ENCODE measurements at places on chromosomes 5 and 9. TPM values are rescaled to one million over a fixed set of nuclear protein-coding genes. Genes with fewer than 3 reads are reported as not detected.

TSSK1B gene
- total RNA-seq: not detected

ENHO gene
- not detected for total RNA-seq

GRCh38 chr9:16485160-16485559 lies 385.3 kb downstream of the BNC2 start:
- no peaks in the 10 kb centered on the region for H3K4me1 ChIP-seq
- H3K27me3 ChIP-seq: no peaks in the 10 kb centered on the region
- no peak overlapping the region for H3K4me3 ChIP-seq
- no peaks in the 10 kb centered on the region for H3K36me3 ChIP-seq

FOXB2 gene
- total RNA-seq: not detected

DNA sequence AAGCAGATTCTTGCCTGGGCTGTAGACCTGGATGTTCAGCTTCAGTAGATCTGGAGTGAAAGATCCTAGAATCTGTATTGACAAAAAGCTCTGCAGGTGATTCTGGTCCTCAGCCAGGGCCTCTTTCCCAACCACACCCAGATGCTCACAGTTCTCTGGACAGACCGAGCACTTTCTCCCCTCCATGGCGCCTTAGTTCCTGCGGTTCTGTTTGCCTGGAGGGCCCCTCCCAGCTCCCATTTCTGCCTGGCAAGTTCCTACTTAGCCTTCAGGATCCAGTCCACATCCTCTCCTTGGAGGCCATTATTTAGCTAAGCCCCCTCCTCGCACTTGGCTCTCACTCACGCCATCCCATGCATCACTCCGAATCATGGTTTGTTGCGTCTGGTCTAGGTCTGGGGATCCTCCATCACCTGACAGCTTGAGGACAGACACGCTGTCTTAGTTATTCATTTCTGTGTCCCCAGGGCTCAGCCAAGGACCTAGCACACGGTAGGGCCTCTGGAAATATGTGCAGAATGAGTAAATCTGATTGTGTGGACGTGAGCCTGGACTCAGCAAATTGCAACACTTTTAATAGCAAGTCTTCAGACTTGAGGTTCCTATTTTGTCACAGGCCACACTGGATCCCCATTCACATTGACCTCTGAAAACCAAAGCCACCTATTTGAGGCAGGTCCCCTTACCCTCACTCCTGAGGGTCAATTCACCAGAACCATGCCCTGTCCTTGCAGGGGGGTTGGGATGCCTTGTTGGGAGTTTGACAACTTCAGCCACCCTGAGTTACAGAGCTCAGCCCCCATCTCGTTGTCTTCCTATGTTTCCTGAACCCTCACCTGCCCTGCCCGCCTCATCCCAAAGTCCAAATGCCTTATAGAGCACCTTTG lies 50.7 kb downstream of the COL15A1 start:
- no peak overlapping the region for H3K4me3 ChIP-seq
- no peak overlapping the region for H3K27ac ChIP-seq
- H3K36me3 ChIP-seq: no peaks in the 10 kb centered on the region
- H3K4me1 ChIP-seq: peaks cover 25% of the 10 kb centered on the region

DNA sequence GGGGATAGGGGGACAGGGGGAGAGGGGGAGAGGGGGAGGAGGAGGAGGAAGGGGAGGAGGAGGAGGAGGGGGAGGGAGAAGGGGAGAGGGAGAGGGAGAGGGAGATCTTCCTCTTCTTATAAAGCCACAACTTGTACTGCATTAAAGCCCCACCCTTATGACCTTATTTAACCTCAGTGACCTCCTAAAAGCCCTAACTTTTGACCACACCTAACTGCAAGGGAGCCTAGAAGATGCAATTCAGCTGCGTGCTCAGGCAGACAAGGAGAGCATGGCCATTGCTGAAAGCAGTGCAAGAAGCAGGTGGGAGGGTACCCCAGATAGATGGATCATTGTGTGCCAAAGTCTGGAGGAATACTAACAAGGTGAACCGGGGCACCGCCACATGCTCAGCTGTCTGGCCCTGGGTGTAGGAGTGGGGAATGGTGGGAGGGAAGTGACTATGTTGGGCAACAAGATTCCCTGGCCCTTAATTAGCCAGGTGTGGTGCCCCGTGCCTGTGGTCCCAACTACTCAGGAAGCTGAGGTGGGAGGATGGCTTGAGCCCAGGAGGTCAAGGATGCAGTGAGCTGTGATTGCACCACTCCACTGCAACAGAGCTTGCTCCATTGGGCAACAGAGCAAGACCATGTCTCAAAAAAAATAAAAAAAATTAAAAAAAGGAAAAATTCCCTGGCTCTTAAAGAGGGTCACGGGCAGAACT lies 125.4 kb upstream of the BOD1 start:
- H3K4me1 ChIP-seq: peaks cover 22% of the 10 kb centered on the region
- no peak overlapping the region for H3K4me3 ChIP-seq
- no peak for DNase-seq
- H3K36me3 ChIP-seq: no peaks in the 10 kb centered on the region

CCL21 gene
- total RNA-seq: 51.7 TPM

- no peak for DNase-seq
- peaks cover 73% of the 10 kb centered on the region for H3K36me3 ChIP-seq
- no peaks in the 10 kb centered on the region for H3K27me3 ChIP-seq
- H3K4me1 ChIP-seq: no peaks in the 10 kb centered on the region
These were observed 43.9 kb downstream of the CRB2 start for GRCh38 chr9:123399803-123400378.

DNA sequence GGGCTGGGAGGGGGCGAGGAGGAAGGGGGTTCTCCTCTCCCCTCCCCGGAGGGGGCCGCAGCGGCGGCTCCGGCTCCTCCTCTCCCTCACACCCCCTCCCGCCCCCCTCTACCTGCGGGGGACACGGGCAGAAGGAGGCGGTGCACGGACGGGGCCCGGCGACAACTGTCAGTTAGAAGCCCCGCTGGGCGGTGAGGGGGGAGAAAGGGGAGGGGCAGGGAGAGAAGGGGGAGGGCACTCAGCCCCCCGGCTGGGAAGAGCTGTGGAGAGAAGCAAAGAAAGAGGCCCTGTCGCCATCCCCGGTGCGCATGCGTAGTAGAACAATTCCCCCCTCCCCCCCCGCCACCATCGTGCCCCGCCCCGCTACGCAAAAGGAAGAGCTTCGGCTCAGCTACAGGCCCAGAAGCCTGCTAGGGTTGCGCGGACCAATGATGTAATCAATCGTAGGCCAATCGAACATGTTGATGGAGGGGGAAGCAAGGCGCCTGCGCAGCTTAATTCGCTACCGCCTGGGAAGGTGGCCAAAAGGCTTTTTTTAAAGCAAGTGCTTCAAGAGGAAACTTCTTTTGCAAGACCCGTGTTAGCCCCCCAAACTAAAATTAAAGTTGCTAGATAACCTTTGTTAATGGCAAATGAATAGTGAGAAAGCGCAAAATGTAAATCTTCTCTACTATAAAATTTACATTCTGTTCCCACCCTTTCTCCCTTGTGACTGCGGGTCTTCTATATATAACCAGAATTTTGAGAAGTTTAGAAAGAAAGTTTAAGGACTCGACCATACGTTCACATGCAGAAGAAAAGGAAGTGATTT lies 7.0 kb downstream of the RANBP6 start:
- no peaks in the 10 kb centered on the region for H3K27me3 ChIP-seq
- peak overlapping the region; percentile 96 for H3K4me3 ChIP-seq
- DNase-seq: peak; percentile 97

- H3K27me3 ChIP-seq: no peaks in the 10 kb centered on the region
- DNase-seq: no peak
- no peak overlapping the region for H3K4me3 ChIP-seq
These were observed 134.0 kb downstream of the PARP8 start for GRCh38 chr5:50800410-50800809.

DNA sequence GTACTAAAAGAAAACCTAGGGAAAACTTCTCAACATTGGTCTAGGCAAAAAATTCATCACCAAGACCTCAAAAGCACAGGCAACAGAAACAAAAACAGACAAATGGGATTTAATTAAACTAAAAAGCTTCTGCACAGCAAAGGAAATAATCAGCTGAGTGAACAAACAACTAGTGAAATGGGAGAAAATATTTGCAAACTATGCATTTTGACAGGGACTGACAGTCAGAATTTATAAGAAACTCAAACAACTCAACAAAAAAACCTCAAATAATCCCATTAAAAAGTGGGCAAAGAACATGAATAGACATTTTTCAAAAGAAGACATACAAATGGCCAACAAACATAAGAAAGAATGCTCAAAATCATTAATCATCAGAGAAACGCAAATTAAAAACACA lies 189.4 kb downstream of the AUH start:
- H3K4me3 ChIP-seq: no peak overlapping the region
- H3K4me1 ChIP-seq: no peaks in the 10 kb centered on the region
- no peak for DNase-seq
- no peaks in the 10 kb centered on the region for H3K36me3 ChIP-seq

GRCh38 chr5:142438573-142438972 lies 113.8 kb upstream of the SPRY4 start:
- H3K36me3 ChIP-seq: no peaks in the 10 kb centered on the region
- DNase-seq: no peak
- no peaks in the 10 kb centered on the region for H3K27me3 ChIP-seq
- peak overlapping the region; percentile 3 for H3K27ac ChIP-seq
- H3K4me3 ChIP-seq: no peak overlapping the region

SLC46A2 gene
- 5.1 TPM for total RNA-seq

DNA sequence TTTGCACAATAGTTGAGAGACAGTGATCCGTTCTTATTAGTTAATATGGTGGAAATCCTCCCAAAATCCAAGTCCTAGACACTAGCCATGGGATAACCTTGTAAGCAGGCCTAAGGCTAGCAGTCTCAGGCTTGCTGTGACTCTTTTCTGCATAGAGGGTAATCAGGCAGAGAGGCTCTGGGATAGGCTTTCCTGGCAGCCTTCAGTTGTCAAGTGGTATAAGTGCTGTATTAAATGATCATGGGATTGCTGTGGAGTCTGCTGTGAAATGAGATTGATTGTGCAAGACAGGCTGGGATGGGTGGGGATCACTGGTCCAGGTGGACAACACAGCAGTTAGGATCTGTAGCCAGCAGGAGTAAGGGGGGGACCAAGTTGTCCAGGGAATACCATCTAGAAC lies 416.4 kb downstream of the TLE4 start:
- no peaks in the 10 kb centered on the region for H3K27me3 ChIP-seq
- H3K4me3 ChIP-seq: no peak overlapping the region
- no peak overlapping the region for H3K27ac ChIP-seq
- DNase-seq: no peak

DNA sequence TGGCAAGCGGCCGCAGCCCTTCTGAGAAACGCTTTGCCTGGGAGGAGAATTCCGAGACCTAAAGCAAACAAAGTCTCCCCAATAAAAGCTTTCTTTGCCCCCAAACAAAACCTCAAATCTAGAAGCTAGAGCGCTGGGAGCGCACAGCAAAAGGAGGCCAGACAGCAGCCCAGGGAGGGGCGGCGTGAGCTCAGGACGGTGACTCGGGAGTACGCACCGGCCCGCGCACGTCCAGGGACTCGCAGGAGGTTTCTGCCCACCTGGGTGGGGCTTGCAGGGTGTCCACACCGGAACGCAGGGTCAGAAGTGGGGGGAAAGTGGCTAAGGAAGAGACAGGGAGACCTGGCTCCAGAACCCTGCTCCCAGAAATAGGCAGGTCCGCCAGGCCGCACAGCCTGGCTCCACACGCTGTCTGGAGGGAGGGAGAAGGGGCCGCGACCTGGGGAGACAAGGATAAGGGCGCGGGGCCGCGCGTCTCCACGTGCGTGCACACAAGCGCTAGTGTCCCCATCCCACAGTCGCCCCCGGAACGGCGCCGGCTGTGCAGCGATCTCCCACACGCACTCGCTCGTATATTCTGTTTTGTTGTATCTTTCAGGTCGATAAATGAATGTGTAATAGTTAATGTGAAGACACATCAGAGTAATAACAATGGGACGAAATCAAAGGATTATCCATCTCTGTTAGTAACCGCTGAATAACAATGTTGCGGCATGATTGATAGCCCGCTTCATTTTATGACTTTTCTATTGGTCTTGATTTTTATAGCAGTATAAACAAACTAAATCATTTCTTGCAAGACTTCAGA lies 2.3 kb upstream of the OTP start:
- peak overlapping the region; percentile 22 for H3K4me3 ChIP-seq
- no peak overlapping the region for H3K27ac ChIP-seq
- no peaks in the 10 kb centered on the region for H3K36me3 ChIP-seq
- H3K4me1 ChIP-seq: peaks cover 4% of the 10 kb centered on the region
- H3K27me3 ChIP-seq: peaks cover 83% of the 10 kb centered on the region

CCNI2 gene
- 5.2 TPM for total RNA-seq

GRCh38 chr5:151296478-151296830 lies 7.1 kb downstream of the SLC36A3 start:
- no peak overlapping the region for H3K27ac ChIP-seq
- H3K4me3 ChIP-seq: no peak overlapping the region
- no peaks in the 10 kb centered on the region for H3K4me1 ChIP-seq
- no peaks in the 10 kb centered on the region for H3K36me3 ChIP-seq

DNA sequence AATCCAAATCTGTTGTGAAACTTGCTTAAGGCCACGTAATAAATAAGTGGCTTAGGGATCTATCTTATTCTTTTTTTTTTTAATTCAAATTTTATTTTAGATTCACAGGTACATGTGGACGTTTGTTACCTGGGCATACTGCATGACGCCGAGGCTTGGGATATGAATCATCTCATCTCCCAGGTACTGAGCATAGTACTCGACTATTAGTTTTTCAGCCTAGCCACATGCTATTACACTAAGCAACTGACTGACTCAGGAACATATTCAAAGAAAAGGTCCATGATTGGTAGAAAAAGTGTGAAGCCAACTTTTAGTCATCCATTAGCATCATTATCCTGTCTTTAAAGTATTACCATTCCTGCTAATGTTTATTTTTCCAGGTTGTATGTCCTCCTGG lies 1103.5 kb upstream of the DMAC1 start:
- no peaks in the 10 kb centered on the region for H3K4me1 ChIP-seq
- DNase-seq: no peak
- H3K4me3 ChIP-seq: no peak overlapping the region
- no peak overlapping the region for H3K27ac ChIP-seq

DNA sequence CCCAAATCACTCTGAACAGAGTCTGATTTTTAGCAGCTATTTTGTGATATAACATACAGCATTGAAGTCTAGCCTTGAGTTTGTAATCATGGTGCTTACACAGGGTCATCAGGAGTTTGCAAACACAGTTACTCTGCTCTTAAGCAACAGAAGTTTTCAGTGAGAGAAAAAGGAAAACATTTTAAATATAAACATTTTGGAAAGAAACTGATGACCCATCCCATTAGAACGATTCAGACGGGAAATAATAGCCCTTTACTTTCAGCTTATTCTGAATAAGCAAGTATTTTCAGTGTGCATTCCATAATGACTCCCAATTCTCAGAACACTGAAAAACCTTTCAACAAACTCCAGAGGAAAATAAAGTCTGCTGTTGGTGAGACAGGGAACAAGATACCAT lies 46.7 kb upstream of the TMC1 start:
- no peak overlapping the region for H3K27ac ChIP-seq
- no peaks in the 10 kb centered on the region for H3K27me3 ChIP-seq
- H3K4me1 ChIP-seq: no peaks in the 10 kb centered on the region

DNA sequence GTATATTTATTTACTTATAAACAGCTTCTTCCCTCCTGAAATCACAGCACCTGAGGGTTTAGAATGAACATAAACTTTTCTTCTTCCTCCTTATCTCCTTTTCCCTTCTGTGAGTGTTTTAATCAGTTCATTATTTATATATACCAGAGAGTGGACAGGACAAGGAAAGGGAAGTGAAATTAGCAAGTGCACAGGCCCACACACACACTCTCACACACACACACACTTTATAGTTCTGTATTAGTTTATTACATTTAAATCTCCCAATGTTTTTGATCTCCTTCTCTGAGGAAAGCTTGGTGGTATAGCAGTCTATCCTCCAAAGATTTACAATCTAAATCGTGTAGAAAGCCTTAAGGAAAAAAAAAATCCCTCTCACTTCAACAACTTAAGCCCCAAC lies 353.5 kb downstream of the NDUFS4 start:
- no peaks in the 10 kb centered on the region for H3K27me3 ChIP-seq
- H3K27ac ChIP-seq: no peak overlapping the region
- DNase-seq: no peak
- no peaks in the 10 kb centered on the region for H3K4me1 ChIP-seq

TAF11L2 gene
- not detected for total RNA-seq
